Activated CD4-positive, alpha-beta T cell treated with anti-CD3 and anti-CD28 coated beads, Interleukin-2, amount 10 ng/mL, durations not matched to agents 7 days and 5 days (primary cell): ENCODE measurements at places on chromosomes 7 and 10. TPM values are rescaled to one million over a fixed set of nuclear protein-coding genes. Genes with fewer than 3 reads are reported as not detected.

Gene EN2
- total RNA-seq: not detected

Gene FOXL3
- total RNA-seq: not detected

Gene METTL27
- 1.9 TPM for total RNA-seq

Gene GPR15LG
- not detected for total RNA-seq

Gene LIPJ
- total RNA-seq: not detected

Gene SPDYE9
- total RNA-seq: not detected

Gene FAM25C
- not detected for total RNA-seq

Gene HECW1
- total RNA-seq: not detected

Gene STAM
- 16.6 TPM for total RNA-seq

Gene CCSER2
- total RNA-seq: 93.1 TPM

Gene A1CF
- not detected for total RNA-seq

Gene VWC2
- not detected for total RNA-seq

Gene MCM10
- total RNA-seq: 57.4 TPM

Gene PROSER2
- 0.27 TPM for total RNA-seq

Gene CCDC146
- total RNA-seq: 9.2 TPM

Gene TNS3
- not detected for total RNA-seq

Gene PSAP
- total RNA-seq: 144 TPM

Gene RNF32
- 2.2 TPM for total RNA-seq

Gene PALD1
- 1.2 TPM for total RNA-seq

Gene ASB15
- not detected for total RNA-seq

Gene TMEM176A
- total RNA-seq: not detected

Gene TACC2
- total RNA-seq: not detected

Gene SKAP2
- 5.3 TPM for total RNA-seq

Gene FAM221A
- total RNA-seq: 4.4 TPM

Gene CCM2
- total RNA-seq: 134 TPM

Gene AGR2
- total RNA-seq: not detected

Gene MYOF
- 2.7 TPM for total RNA-seq

Gene CLCN1
- total RNA-seq: 0.06 TPM

Gene DPYSL4
- 1.2 TPM for total RNA-seq

Gene PHKG1
- total RNA-seq: 1.0 TPM

Gene KCP
- 0.12 TPM for total RNA-seq

Gene CPA4
- total RNA-seq: not detected

Gene CPEB3
- total RNA-seq: 2.2 TPM
